ENCODE measurements at places on chromosomes 4 and X. TPM values are rescaled to one million over a fixed set of nuclear protein-coding genes. Genes with fewer than 3 reads are reported as not detected.

Gene MAGEA9B
- total RNA-seq: not detected

Gene SLC25A43
- 11.5 TPM for total RNA-seq

Gene ZNF157
- not detected for total RNA-seq

Gene PDCL2
- not detected for total RNA-seq

Gene EREG
- not detected for total RNA-seq

Gene ENPEP
- total RNA-seq: not detected

Gene RASSF6
- total RNA-seq: not detected

DNA sequence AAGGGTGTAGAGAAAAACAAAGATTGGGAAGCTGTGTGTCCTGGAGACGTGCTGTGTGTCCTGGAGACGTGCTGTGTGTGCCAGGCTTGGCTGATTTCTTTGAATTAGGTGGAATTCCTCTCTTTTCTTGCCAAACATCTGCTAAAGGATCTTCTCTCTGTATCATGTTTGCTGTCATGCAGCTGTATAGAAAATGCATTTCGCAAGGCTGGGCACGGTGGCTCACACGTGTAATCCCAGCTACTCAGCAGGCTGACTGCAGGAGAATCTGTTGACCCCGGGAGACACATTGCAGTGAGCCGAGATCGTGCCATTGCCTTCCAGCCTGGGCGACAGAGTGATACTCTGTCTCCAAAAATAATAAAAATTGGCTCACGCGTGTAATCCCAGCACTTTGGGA lies 187.0 kb downstream of the CRLF2 start:
- H3K36me3 ChIP-seq: no peaks in the 10 kb centered on the region
- no peaks in the 10 kb centered on the region for H3K27me3 ChIP-seq
- no peak for DNase-seq
- H3K4me1 ChIP-seq: no peaks in the 10 kb centered on the region
- H3K27ac ChIP-seq: no peak overlapping the region

DNA sequence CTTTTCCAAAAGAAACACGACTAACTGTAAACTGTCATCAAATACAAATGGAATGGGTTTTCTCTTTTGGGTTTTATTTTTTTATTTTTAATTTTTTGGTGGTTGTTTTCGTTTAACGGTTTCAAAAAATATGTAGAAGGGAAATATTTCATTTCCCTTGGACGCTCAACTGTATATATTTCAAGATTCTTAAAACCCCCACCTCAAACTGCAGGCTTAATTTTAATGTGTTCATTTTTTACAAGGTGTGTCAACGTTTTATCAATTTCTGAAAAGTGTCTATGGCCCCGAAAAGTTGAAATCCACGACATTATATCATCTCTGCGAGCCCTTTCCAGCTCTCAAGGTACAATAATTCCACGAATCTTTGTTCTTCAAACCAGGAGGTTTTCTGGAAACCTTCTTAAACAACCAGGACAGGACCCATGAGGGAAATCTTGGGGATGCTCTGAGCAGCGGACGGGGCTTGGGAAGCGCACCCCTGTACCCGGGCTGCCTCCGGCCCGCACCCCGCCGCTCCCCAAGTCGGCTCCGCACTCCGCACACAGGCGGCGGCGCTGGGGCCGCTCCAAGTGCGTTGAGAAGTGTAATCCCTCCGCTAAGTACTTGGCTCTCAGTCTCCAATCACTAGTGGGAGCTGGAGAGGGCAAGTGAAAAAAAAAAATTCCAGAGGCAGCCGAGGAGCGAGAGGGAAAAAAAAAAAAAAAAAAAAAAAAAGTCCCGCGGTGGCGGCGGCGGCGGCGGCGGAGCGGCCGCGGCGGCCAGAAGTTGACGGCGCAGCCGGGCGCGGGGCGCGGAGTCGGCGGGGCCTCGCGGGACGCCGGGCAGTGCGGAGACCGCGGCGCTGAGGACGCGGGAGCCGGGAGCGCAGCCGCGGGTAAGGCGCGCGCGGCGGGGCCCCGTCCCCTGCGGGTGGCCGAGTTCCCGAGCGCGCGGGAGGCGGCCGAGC lies at the start of gene BMPR1B:
Gene BMPR1B (plus strand): TSS at position 764 of the 949 bp plus-strand sequence. CDS start 346,470 bp downstream, outside the sequence.
- H3K4me1 ChIP-seq: peaks cover 8% of the 10 kb centered on the region
- DNase-seq: peak; percentile 75
- H3K27me3 ChIP-seq: no peaks in the 10 kb centered on the region

GRCh38 chrX:70769659-70770227 lies 138.8 kb downstream of the TEX11 start:
- no peak overlapping the region for H3K4me3 ChIP-seq
- DNase-seq: peak; percentile 3
- H3K4me1 ChIP-seq: no peaks in the 10 kb centered on the region
- no peaks in the 10 kb centered on the region for H3K36me3 ChIP-seq
- H3K27ac ChIP-seq: no peak overlapping the region

DNA sequence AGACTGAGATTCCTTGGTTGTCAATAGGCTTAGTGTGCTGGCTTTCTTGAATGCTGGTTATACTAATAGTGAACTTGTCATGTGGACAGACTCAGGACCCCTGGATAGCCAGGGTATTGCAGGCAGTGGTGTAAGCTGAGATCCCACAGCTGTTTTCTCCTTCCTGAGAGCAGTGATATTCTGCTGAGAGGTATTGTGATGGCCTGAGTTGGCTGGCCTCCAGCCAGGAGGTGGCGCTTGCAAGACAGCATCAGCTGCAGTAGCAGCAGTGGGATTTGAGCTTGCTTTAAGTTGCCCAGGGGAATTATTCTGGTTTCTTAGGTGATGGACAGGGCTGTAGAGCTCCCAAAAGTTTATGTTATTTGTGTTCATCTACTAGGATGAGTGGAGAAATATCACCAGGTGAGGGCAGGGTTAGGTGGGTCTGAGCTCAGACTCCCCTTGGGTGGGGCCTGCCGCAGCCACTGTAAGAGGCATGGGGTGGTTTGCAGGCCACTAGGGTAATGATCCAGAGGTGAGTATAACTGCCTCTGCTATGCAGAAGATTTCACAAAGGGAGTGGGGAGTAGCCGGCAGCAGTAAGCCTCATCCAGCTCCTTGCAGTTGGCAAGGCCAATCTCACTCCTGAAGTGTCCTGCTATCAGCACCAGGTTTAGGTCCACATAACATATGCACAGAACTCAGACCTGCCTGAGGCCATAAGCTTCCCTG lies 66.2 kb downstream of the IL15 start:
- no peak overlapping the region for H3K4me3 ChIP-seq
- H3K4me1 ChIP-seq: no peaks in the 10 kb centered on the region
- H3K27ac ChIP-seq: no peak overlapping the region
- no peaks in the 10 kb centered on the region for H3K27me3 ChIP-seq
- peak; percentile 20 for DNase-seq
- H3K36me3 ChIP-seq: no peaks in the 10 kb centered on the region

GRCh38 chr4:118775405-118775804 lies 60.5 kb downstream of the SEC24D start:
- no peaks in the 10 kb centered on the region for H3K36me3 ChIP-seq
- peak overlapping the region; percentile 35 for H3K27ac ChIP-seq
- peaks cover 33% of the 10 kb centered on the region for H3K4me1 ChIP-seq
- no peaks in the 10 kb centered on the region for H3K27me3 ChIP-seq
- no peak overlapping the region for H3K4me3 ChIP-seq

DNA sequence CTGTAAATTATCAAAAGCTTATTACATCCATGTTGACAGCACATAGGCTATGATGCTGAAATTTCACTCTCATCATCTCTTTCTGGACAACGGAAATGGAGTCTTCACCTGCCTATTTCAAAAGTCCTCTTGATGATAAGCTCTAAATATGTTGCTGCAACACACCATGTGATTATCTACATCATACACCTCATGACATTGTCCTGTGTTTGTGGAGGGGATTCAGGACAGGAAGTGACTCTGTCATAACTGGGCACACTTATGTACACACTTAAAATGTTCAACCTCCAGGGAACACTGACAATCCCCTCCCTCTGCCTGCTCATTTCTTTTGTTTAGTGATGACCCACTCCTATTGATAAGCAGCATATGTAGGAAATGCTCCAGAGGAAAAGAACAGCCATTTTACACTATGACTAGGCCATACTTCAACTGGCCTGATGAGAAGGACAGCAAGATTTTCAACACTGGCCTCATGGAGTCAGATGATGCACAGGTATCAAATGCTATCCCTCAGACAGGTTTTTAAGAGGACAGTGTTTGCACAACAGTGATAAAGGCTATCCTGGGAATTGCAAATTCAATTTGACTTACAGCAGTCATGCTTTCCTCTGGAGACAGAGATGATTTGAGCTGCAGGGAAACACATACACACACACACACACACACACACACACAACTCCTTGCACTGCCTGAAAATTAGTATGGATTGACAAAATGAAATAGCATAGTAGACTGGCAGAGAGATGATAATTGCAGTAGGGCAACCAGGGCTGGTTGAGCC lies 163.3 kb upstream of the RASGEF1B start:
- DNase-seq: no peak
- H3K27me3 ChIP-seq: no peaks in the 10 kb centered on the region
- no peak overlapping the region for H3K27ac ChIP-seq
- no peaks in the 10 kb centered on the region for H3K4me1 ChIP-seq

GRCh38 chr4:24328310-24328709 lies 256.0 kb downstream of the DHX15 start:
- no peaks in the 10 kb centered on the region for H3K4me1 ChIP-seq
- no peaks in the 10 kb centered on the region for H3K27me3 ChIP-seq
- DNase-seq: no peak
- no peak overlapping the region for H3K27ac ChIP-seq

DNA sequence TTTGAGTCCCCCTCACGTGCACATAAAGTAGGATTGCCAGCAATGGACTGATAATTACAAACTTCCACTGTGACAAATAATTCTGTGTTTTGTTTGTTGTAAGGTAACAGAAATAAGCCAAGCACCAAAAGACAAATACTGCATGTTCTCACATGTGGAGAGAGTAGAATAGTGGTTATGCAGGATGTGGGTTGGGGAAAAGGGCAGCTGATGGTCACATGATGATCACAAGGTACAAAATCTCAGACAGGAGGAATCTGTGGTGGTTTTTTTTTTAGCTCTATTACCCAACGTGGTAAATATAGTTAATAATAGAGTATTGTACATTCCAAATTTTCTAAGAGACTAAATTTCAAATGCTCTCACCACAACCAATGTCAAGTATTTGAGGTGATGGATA lies 182.3 kb downstream of the BANK1 start:
- peaks cover 12% of the 10 kb centered on the region for H3K4me1 ChIP-seq
- H3K4me3 ChIP-seq: no peak overlapping the region
- no peak overlapping the region for H3K27ac ChIP-seq
- H3K27me3 ChIP-seq: no peaks in the 10 kb centered on the region

- H3K36me3 ChIP-seq: no peaks in the 10 kb centered on the region
- peak; percentile 62 for DNase-seq
- H3K27me3 ChIP-seq: no peaks in the 10 kb centered on the region
Observed at GRCh38 chr4:37978248-37978924, 18.2 kb downstream of the PTTG2 start.

DNA sequence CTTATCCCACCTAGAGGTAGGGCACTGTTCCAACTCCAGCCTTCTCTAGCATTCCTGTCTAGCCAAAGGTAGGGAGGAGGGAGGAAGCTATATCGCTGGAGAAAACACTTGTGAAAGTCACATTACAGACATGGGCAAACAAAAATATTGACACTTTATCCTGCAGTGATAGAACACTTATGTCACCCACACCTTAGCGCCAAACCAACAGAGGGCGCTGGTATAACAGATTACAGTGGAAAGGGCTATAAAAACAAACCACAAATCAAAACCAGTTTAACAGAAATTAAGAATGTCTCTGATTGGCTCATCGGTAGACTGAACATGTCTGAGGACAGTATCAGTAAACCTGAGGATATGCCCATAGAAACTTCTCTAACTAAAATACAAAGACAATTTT lies 451.3 kb downstream of the TLL1 start:
- H3K27me3 ChIP-seq: no peaks in the 10 kb centered on the region
- no peak overlapping the region for H3K4me3 ChIP-seq
- peak; percentile 6 for DNase-seq
- H3K27ac ChIP-seq: no peak overlapping the region
- H3K4me1 ChIP-seq: no peaks in the 10 kb centered on the region
- no peaks in the 10 kb centered on the region for H3K36me3 ChIP-seq

DNA sequence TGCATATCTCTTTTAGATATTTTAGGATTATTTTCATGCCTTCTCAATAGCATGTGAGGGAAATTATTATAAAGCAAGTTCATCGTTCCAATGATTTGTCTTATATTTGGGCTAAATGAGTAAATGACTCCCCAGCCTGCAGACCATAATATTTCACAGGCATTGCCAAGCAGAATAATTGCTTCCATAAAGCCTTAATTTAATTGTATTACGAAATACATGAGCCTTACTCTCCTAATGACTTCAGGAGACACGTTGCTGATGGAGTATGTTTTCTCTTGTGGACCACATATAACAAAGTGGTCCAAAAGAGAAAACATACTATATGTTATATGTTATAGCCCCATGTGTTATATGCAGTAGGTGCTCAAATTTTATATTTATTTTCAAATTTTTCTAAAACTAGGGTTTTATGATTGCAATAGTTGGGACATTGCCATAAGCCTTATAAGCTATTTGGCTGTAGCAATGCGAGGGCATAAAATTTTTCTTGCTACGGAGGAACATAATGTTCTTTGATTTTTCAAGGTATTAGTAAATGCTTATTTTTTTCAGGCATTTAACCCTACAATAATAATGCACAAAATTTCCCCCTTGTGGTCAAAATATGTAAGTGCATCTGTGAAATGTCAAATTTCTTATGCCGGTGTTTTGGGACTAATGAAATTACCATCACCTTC lies 26.2 kb upstream of the TMPRSS11D start:
- DNase-seq: peak; percentile 34
- H3K36me3 ChIP-seq: no peaks in the 10 kb centered on the region
- H3K4me1 ChIP-seq: no peaks in the 10 kb centered on the region
- no peak overlapping the region for H3K4me3 ChIP-seq

DNA sequence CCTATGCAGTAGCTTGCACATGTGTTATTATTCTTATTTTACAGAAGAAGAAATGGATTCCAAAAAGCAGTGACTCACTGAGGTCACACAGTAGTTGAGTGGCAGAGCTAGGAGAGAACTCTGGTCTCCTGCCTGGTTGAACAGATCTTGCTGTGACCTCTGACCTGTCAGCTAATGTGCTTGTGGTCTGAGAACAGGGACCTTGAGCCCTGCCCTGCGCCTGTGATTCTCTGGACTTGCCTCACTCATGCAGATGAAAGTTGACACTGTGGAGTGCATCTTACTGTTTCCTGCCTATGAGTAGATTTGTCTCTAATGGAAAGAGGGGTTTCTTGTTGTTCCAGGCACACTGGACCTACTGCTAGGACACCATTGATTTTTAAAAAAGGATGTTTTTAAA lies 32.3 kb downstream of the ETNPPL start:
- no peak overlapping the region for H3K4me3 ChIP-seq
- DNase-seq: no peak
- H3K36me3 ChIP-seq: no peaks in the 10 kb centered on the region

DNA sequence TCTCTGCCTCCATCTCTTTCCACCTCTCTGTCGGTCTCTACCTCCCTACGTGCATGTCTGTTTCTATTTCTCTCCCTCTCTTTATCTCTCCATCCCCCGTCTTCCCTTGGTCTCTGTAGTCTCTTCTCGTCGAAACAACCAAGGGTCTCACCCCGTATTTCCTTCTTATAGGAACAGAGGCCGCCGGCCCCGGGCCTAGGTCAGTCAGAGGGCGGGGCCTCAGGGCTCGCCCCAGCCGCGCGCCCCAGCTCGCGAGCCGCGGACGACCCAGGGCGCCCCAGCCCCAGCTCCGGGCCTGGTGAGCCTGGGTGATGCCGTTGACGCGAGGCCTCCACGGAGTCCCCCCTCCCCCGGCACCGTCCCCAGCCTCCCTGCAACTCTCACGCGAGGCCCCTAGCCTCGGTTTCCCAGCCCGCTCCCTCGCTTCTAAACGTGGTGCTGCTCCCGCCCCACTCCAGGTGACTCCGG lies 6.6 kb downstream of the TIMM17B start:
- peaks cover 4% of the 10 kb centered on the region for H3K4me1 ChIP-seq
